Hypothalamus (tissue), 51 donors: ENCODE measurements at places on chromosomes 7 and 10.

- no peak for DNase-seq
These were observed 75.0 kb downstream of the EEPD1 start for GRCh38 chr7:36228039-36228438.

DNA sequence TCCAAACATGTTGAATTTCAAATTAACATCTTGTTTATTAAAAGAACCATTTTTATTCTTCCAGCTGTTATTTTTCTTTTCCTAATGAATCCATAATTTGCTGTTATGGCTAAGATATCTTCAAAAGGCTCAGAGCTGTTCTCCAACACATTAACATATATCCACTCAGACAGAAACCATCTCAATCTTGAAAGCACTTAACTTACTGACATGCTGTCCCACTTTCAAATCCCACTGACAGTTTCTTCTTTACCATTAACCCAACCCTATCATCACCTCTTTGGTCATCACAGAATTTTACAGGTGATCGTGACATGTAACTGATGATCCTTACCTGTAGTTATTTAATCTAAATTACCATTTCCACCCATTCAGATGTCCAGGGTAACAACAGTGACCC lies 75.5 kb upstream of the AFAP1L2 start:
- no peak for DNase-seq

- DNase-seq: no peak
These were observed 37.0 kb downstream of the RBM20 start for GRCh38 chr10:110681023-110681681.

DNA sequence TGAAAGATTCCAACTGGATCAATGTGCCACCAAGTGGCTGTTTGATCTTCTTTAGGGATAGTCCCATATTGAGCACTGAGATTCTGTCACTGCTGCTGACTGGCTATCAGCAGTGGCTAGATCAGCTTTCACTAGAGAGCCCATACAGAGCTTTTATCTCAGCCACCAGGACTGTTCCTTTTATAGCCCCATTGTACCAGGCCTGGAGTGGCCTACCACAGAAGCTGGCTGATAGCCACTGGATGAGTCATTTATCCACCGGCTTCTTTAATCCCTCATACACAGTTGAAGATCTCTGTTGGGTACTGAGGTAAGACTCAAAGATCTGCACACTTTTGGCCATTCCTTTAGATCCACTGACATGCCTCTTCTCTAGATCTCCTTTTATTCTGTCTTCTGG lies 1101.1 kb downstream of the SORCS3 start:
- no peak for DNase-seq

GRCh38 chr7:99095698-99096097 lies 48.2 kb downstream of the SMURF1 start:
- DNase-seq: no peak

- no peak for DNase-seq
These were observed 536.1 kb upstream of the AUTS2 start for GRCh38 chr7:69062020-69062765.

GRCh38 chr7:129225206-129225930 lies 538 bp downstream of the AHCYL2 start:
- peak; percentile 43 for DNase-seq

DNA sequence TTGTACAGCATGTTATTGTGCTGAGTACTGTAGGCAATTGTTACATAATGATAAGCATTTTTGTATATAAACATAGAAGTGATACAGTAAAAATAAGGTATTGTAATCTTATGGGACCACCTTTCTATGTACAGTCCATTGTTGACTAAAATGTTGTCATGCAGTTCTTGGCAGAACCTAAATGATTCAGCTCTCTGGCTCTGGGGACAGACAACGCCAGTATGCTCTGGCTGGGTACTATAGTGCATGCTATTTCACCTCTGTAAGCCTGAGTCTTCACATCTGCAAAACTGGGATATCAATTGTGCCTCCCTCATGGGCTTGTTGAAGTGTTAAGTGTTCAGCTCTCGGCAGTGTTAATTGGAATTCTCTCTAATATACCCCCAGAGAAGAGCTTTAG lies 674.3 kb downstream of the INHBA start:
- no peak for DNase-seq

GRCh38 chr10:70596860-70597809 lies 5.4 kb downstream of the PRF1 start:
- DNase-seq: no peak

DNA sequence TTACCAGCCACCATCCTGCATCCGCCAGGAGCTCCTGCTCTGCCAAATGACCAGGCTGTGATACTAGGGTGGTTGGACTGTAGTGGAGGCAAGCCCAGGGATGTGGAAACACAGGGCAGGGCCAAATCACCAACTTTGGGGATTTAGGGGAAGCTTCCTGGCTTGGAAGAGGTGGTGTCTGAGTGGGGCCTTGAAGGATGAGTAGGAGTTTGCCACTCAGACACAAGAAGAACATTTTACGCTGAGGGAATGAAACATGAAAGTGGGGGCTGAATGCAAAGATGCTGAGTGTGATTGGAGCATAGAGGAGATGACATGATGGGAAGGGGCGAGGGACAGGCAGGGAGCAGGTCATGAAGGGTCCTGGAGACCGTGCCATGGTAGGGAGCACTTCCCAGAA lies 329.5 kb downstream of the RPS24 start:
- DNase-seq: no peak
